ENCODE measurements at places on chromosomes 4 and X.

DNA sequence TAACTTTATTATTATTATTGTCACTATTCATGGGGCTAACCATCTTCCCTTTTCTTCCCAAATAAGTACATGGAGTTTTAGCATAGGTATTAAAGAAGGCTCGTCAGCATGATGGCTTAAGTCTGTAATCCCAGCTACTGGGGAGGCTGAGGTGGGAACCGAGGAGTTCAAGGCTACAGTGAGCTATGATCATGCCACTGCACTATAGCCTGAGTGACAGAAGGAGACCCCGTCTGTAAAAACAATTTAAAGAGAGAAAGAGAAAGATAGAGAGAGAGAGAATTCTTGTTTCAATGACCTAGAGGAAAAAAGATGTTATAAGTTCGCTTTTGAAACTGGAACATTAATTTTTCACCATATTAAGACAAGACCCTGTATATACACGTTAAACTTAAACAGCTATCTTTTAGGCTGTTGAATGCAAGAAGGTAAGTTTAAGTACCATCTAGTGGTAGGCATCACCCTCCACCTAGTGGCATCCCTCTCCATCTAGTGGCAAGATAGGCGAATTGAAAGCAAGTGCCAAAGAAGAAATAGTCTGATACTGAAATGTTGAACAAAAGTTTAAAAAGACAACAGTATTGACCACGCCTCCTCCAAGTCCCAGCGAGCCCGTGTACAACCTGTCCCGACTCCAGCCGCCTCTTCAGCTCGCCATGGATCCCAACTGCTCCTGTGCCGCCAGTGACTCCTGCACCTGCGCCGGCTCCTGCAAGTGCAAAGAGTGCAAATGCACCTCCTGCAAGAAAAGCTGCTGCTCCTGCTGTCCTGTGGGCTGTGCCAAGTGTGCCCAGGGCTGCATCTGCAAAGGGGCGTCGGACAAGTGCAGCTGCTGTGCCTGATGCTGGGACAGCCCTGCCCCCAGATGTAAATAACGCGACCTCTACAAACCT is 26.0 kb upstream of the YTHDC1 start:
- DNase-seq: no peak

GRCh38 chrX:39613482-39613995 is 484.2 kb downstream of the BCOR start:
- no peak for DNase-seq

DNA sequence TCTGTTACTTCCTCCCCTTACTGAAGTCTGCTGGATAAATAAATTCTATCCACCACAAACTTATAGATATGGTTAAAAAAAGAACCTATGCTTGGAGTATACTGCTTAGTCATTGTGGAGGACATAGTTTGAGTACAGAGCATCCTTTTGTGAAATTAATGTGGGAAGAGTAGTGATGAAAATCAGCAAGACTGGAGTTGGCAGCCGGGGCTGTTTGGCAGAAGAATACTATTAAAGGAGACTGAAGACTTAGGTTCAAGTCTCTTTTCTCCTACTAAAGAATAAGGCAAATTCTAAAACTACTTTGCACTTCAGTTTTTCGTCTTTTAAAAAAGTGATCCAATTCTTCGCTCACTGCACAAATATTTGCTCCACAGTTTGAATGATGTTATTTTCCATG is 326.6 kb upstream of the ATOH1 start:
- no peak for DNase-seq

DNA sequence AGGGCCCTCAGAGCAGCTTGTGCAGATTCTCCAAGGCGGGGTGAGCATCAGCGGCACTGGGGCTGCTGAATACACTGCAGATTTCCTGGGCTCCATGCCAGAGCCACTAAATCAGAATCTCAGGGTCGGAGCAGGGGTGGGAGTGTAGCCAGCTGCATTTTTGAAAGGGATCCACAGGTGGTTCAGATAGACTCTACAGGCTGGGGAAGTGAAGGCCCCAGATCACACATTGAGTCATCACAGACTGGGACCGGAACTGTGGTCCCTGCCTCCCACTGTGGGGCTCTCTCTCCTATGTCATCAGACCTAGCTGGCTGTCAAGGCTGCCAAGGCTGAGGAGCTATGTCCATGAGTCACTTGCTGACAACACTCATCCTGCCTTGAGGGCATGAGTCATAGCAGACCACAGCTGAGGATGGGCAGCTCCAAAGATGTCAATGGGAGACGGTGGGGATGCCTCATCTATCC is 162.3 kb upstream of the MAMLD1 start:
- no peak for DNase-seq

DNA sequence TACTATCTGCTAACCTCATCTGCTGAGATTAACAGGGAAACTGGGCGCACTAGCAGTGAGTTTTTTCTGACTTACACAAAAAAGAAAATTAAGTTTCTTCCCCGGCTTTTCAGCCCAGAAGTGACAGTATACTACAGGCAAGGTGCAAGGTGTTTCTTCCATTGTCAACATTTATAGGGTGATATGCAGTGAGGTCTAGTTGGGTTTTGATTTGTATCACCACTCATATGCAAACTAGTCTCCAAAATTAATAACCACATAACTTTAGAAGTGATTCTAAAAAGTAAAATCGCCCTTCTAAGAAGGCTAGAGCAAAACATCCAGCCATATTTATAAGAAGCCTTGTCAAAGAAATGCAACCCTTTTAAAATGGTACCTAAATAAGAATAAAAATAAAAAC is 640.1 kb downstream of the ARAP2 start:
- no peak for DNase-seq

- no peak for DNase-seq
Observed at GRCh38 chr4:184279496-184280061, 61.9 kb upstream of the ENPP6 start.

- DNase-seq: no peak
Observed at GRCh38 chrX:24333371-24333770, 19.5 kb upstream of the SUPT20HL2 start.

- no peak for DNase-seq
Observed at GRCh38 chr4:98558471-98559169, 99.8 kb downstream of the TSPAN5 start.

Data from stimulated activated CD8-positive, alpha-beta memory T cell treated with anti-CD3 and anti-CD28 coated beads, Interleukin-15, amount 100 ng/mL, for 24 hours (primary cell).